ENCODE measurements at places on chromosomes 6 and 20. TPM values are rescaled to one million over a fixed set of nuclear protein-coding genes. Genes with fewer than 3 reads are reported as not detected.

DNA sequence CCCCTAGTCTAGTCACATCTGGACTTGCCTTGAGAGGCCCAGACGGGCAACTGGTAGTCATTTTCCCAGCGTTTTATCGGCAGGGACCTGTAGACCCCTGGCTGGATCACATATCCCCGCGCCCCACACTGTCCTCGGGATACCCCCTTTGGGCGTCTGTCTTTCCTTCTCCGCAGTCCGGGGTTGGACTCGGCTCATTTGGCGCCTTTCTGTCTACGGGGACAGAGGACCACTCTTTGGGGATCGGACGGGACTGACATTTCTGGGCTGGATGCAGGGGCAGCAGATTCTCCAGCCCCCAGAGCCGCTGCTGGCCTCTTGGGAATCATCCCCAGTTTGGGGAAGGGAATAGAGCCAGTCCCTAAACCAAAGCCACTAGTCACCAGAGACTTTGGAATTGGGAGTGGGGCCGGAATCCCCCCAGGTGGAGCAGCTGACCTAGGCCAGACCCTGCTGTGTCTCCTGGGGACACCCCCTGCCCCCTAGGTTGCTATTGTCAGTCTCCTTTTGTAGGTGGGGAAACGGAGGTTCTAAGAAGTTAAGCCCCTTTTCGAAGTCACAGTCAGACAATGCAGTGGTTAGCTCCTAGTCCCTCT, 734 bp downstream of the FAM110A start:
- no peak for DNase-seq
- peak overlapping the region; percentile 94 for H3K27ac ChIP-seq
- H3K4me1 ChIP-seq, result peaks cover 33% of the 10 kb centered on the region
- peak overlapping the region; percentile 98 for H3K4me3 ChIP-seq

The CLVS2 gene
- total RNA-seq, result not detected

The WFDC12 gene
- total RNA-seq, result 1.8 TPM

- no peaks in the 10 kb centered on the region for H3K4me1 ChIP-seq
- H3K27ac ChIP-seq, result no peak overlapping the region
These were observed 39.2 kb downstream of the LIN28B start for GRCh38 chr6:104995989-104996617.

DNA sequence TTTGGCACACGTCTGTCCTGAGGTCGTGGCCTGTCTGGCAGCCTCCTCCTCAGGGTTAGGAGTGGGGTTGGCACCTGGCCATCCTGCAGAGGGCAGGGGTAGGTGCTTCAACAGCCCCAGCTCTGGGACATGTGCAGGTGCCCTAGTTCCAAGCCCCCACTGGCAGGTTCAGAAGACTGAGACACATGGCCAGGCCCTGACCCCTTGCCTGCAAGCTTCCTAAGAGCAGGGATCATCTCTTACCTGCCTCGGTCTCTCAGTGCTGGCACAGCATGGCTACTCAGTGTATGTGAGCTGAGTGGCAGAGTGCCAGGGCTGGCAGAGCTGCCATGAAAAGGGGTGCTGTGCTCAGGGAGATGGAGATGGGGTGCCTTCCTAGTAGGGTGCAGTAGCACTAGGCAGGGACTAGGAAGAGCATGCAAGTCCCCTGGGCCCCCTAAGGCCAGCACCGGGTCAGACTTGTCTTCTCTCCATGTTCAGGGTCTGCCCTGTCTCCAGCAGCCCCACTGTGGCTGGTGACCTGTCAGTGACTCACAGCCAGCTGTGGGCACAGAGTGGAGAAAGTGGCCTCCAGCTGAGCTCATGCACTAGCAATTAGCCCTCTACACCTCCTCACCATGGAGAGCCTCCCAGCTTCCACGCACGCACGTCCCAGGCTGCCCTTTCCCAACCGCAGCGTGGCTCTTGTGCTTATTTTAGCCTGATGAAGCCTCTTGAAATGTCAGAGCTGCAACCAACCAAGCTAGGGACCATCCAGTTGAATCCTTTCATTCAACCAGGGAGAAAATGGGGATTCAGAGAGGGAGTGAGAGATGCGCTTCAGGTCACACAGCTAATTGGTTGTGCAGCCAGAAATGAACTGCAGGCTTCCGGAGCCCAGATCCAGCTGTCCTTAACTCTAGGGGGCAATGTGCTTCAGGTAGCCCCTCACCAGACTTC, 116.6 kb downstream of the MRPL14 start:
- DNase-seq, result peak; percentile 63
- H3K27me3 ChIP-seq, result peaks cover 11% of the 10 kb centered on the region
- H3K36me3 ChIP-seq, result no peaks in the 10 kb centered on the region
- H3K27ac ChIP-seq, result no peak overlapping the region

DNA sequence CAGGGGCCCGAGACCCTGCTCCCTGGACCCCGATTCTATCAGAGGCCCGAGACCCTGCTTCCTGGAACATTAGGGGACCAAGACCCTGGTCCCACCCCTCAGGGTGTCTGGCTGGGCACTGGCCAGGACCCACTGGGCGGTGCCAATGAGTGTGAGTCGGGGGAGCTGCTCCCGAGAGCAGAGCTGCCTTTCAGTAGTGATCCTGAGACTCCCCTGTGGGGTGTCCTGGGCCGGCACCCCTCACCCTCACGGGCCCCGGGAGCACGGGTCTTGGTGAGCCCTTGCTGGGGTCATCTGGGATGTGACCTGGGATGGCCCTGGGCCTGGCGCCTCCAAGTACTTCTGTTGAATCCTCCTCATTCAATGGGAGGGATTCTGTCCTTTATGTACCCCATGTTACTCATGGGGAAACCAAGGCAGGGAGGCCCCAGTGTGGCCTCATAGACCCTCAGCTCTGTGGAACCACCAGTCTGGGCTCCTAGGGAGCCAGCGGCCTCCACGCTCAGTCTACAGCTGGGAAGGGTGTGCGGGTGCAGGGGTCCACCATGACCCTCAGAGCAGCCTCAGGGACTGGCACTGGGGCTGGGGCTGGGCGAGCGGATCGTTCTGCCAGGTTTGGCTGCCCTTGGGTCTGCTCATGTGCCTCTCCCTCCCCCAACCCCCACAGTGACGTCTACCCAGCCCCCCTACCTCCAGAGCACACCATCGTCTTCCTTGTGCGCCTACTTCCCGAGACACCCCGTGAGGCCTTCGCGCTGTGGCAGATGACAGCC, 25.6 kb downstream of the COL20A1 start:
- H3K27me3 ChIP-seq, result peaks cover 19% of the 10 kb centered on the region
- H3K4me1 ChIP-seq, result peaks cover 5% of the 10 kb centered on the region
- no peak overlapping the region for H3K4me3 ChIP-seq
- no peak overlapping the region for H3K27ac ChIP-seq

The NOTCH4 gene
- total RNA-seq, result 78.7 TPM

The FOXA2 gene
- 21.7 TPM for total RNA-seq

DNA sequence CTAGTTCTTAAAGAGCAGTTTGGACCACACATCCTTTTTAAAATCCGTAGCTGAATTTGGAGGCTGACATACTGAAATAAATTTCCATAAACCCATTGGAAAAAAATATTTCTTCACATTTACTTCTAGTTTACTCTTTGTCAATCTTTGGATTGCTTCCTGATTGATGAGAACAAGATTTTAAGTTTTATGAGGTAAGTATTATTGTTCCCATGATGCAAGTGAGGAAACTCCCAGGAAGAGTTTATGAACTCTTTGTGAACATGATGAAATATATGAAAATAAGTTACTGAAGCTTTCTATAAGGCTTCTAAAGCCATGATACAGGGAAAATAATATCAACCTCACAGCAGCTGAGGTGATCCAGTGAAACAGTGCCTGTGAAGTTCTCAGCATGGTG, 320.0 kb downstream of the GJA1 start:
- H3K27ac ChIP-seq, result no peak overlapping the region
- no peaks in the 10 kb centered on the region for H3K36me3 ChIP-seq
- H3K4me3 ChIP-seq, result no peak overlapping the region
- H3K4me1 ChIP-seq, result no peaks in the 10 kb centered on the region
- no peaks in the 10 kb centered on the region for H3K27me3 ChIP-seq
- DNase-seq, result no peak

DNA sequence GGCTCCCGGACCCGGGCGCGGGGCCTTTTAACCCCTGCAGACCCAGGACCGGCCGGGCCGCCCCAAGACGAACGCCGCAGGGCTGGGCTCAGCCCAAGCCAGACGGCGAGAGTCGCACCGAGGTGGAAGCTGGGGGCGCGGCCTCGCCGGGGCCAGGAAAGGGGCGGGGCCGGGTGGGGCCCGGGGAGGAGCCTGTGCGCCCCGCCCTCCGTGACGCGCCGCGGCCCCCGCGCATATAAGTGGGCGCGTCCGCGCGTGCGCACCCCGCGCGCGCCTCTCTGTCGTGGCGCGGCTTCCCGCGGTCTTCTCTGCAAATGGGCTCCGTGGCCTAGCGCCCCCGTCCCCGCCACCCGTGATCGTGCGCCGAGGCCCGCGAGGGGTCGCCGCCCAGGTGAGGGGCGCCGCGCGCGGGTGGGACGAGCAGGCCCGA, at the start of gene PPDPF:
Gene PPDPF (plus strand): TSS at position 262 of the 430 bp plus-strand sequence. CDS start 544 bp downstream, outside the sequence.
- H3K4me1 ChIP-seq, result peaks cover 21% of the 10 kb centered on the region
- H3K27ac ChIP-seq, result peak within 1 kb of the TSS; percentile 97
- peak within 1 kb of the TSS; percentile 87 for H3K4me3 ChIP-seq
- DNase-seq, result peak; percentile 92

- no peak overlapping the region for H3K4me3 ChIP-seq
- DNase-seq, result no peak
- H3K27ac ChIP-seq, result no peak overlapping the region
- no peaks in the 10 kb centered on the region for H3K36me3 ChIP-seq
- H3K27me3 ChIP-seq, result no peaks in the 10 kb centered on the region
- H3K4me1 ChIP-seq, result no peaks in the 10 kb centered on the region
These were observed 52.2 kb downstream of the TPBG start for GRCh38 chr6:82415820-82416219.

GRCh38 chr6:47413752-47414422, 63.7 kb upstream of the CD2AP start:
- no peak for DNase-seq
- H3K4me1 ChIP-seq, result no peaks in the 10 kb centered on the region
- H3K4me3 ChIP-seq, result peak overlapping the region; percentile 51
- peak overlapping the region; percentile 68 for H3K27ac ChIP-seq
- H3K36me3 ChIP-seq, result no peaks in the 10 kb centered on the region
- H3K27me3 ChIP-seq, result no peaks in the 10 kb centered on the region

- H3K4me3 ChIP-seq, result no peak overlapping the region
- no peaks in the 10 kb centered on the region for H3K36me3 ChIP-seq
- no peaks in the 10 kb centered on the region for H3K27me3 ChIP-seq
- no peak overlapping the region for H3K27ac ChIP-seq
These were observed 55.3 kb upstream of the LY86 start for GRCh38 chr6:6533176-6533575.

The BACH2 gene
- total RNA-seq, result 4.9 TPM

The COL9A3 gene
- total RNA-seq, result 1.1 TPM

The ABHD16B gene
- total RNA-seq, result not detected

- DNase-seq, result no peak
- no peak overlapping the region for H3K4me3 ChIP-seq
- no peak overlapping the region for H3K27ac ChIP-seq
- H3K36me3 ChIP-seq, result peaks cover 69% of the 10 kb centered on the region
- H3K27me3 ChIP-seq, result no peaks in the 10 kb centered on the region
These were observed 29.1 kb downstream of the QRSL1 start for GRCh38 chr6:106658469-106658868.

DNA sequence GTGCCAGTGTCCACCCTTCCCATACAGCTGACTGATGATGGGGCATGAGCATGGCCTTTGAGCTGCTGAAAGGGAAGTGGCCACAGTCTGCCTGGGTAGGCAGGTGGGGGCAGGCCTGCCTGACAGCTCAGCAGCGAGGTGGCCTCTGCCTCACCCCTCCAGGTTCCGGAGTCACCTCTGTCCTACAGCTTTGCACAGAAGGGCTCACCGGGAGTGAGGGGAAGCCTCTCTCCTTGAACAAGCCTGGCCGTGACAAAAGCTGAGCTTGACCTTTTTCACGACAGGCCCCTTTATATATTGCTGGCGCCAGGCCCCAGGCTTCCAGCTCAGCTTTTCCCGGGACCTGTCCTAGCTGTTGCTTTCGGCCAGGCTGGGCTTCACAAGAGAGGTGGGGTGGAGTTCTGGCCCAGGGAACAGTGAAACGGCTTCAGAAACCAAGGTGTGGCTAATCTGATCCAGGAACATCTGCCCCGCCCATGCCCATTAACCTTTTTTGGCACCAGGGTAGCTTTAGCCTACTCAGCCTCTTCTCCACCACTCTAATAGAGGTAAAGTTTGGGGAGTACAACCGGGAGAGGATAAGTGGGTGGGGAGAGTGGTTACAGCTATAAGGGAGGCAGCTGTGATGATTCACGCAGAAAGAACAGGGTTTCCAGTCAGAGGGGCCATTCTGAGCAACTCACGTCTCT, 42.9 kb downstream of the C6orf132 start:
- no peaks in the 10 kb centered on the region for H3K36me3 ChIP-seq
- peak overlapping the region; percentile 75 for H3K27ac ChIP-seq
- no peak overlapping the region for H3K4me3 ChIP-seq
- H3K4me1 ChIP-seq, result peaks cover 27% of the 10 kb centered on the region

The RARS2 gene
- 28.9 TPM for total RNA-seq

- no peaks in the 10 kb centered on the region for H3K36me3 ChIP-seq
- no peaks in the 10 kb centered on the region for H3K4me1 ChIP-seq
- no peak overlapping the region for H3K27ac ChIP-seq
- DNase-seq, result no peak
- no peaks in the 10 kb centered on the region for H3K27me3 ChIP-seq
These were observed 480.0 kb upstream of the JARID2 start for GRCh38 chr6:14765721-14766390.

DNA sequence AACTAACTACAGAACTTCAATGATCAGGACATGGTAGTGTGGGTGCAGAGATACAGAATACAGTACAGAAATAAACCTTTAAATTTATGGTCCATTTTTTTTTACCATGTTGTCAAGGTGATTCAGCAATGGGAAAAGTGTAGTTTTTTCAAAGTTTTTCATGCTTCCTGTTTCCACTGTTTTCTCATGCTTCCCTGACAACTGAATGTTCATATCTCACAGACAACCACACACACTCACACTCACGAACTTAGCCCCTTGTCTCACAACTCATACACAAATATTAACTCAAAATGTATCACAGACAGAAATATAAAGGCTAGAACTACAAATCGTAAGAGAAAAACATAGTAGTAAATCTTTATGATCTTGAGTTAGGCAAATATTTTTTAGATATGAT, 232.6 kb upstream of the CDYL start:
- no peaks in the 10 kb centered on the region for H3K27me3 ChIP-seq
- no peak for DNase-seq
- H3K27ac ChIP-seq, result no peak overlapping the region
- H3K4me1 ChIP-seq, result no peaks in the 10 kb centered on the region
- no peaks in the 10 kb centered on the region for H3K36me3 ChIP-seq

The SERAC1 gene
- 7.5 TPM for total RNA-seq

GRCh38 chr20:36926653-36927200, 24.8 kb downstream of the SAMHD1 start:
- peaks cover 99% of the 10 kb centered on the region for H3K36me3 ChIP-seq
- H3K27ac ChIP-seq, result no peak overlapping the region
- no peaks in the 10 kb centered on the region for H3K27me3 ChIP-seq
- no peak overlapping the region for H3K4me3 ChIP-seq

The TSPO2 gene
- total RNA-seq, result not detected
